ENCODE measurements at places on chromosomes 1 and 21.
A peak's percentile ranks its signal among the peaks of the same experiment; 100 is the strongest.

DNA sequence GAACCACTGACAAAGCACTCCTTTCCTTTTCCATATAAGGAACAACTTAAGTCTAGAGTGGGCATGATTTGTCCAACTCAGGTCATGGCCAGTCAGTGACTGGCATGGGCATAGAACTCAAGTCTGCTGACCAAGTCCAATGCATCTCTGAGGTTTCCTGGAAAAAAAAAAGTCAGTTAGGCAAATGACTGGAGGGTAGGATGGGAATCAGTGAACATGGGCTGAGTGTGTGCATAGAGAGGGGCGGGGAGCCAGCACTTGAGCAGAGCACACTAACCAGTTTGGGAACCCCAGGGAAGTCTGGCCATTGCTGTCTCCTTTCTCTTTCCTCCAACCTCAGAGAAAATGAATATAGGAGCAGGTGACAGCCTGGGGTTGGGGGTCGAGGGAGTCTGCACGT, 53.6 kb upstream of the FMOD start:
- DNase-seq = no peak

- DNase-seq = no peak
Measured at GRCh38 chr1:167107456-167107855, 13.6 kb downstream of the STYXL2 start.

- DNase-seq = no peak
Measured at GRCh38 chr1:88454781-88455180, 229.3 kb upstream of the PKN2 start.

DNA sequence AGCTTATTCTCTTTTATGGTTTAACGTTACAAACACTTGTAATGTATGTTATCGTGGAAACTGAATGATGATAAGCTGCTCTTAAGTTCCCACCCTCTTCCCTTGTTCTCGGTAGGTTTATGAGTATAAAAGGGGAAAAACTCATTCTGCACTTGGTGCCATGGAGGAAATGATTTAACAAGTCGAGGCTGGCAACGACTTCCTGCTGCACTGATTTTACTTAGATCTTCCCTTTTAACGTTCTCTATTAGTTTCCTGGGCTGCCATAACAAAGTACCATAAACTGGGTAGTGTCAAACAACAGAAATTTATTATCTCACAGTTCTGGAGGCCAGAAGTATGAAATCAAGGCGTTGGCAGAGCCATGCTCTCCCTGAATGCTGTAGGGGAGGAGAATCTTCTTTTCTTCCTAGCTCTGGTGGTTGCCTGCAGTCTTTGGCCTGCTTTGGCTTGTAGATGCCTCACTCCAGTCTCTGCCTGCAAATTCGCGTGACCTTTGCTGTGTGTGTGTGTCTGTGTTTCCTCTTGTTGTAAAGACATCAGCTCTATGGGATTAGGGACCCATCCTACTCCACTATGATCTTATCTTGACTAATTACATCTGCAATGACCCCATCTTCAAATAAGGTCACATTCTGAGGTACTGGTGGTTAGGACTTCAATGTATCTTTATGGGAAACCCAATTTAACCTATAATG, 26.3 kb downstream of the HUNK start:
- DNase-seq = no peak

- DNase-seq = no peak
Measured at GRCh38 chr1:205262731-205263171, 35.0 kb downstream of the TMCC2 start.

GRCh38 chr1:248841702-248842395, 3.8 kb downstream of the ZNF672 start:
- peak; percentile 45 for DNase-seq

GRCh38 chr1:243508303-243508713, 252.5 kb downstream of the SDCCAG8 start:
- no peak for DNase-seq

DNA sequence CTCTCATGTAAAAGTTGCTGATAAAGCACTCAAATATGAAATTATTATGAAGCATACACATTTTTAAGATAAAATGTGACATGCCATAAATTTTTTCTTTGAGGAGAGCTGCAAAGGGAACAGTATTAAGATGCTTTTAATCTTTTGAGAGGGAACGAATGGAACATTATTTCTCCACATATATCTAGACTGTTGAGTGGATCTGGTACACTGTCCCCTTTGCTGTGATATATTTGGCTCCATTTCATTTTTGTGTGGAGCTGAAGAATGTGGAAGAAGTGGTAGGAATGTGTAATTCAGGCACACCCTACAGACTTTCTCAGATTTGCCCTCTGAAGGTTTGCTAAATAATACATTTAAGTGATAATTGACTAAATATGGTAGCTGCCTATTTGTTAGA, 31.7 kb downstream of the PGM1 start:
- no peak for DNase-seq

GRCh38 chr1:103514920-103515503, 10.5 kb upstream of the RNPC3 start:
- DNase-seq = peak; percentile 50

GRCh38 chr1:66539491-66539890, 5.5 kb downstream of the SGIP1 start:
- no peak for DNase-seq

DNA sequence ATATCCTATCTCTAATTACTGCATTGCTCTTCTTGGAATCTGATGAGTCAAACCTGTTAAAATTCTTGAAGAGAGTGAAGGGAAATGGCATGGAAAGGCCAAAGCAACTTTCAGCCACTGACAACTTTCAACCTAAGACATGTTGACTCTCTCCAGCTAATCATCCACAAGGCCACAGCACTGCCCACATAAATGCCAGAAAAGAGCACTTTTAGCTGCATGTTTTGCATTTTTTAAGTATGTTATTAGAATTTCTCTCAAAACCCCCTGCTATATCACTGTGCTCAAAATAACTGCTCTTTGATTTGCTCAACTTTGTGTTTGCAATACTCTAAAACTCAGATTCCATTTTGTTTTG, 352.5 kb downstream of the ADGRL2 start:
- no peak for DNase-seq

DNA sequence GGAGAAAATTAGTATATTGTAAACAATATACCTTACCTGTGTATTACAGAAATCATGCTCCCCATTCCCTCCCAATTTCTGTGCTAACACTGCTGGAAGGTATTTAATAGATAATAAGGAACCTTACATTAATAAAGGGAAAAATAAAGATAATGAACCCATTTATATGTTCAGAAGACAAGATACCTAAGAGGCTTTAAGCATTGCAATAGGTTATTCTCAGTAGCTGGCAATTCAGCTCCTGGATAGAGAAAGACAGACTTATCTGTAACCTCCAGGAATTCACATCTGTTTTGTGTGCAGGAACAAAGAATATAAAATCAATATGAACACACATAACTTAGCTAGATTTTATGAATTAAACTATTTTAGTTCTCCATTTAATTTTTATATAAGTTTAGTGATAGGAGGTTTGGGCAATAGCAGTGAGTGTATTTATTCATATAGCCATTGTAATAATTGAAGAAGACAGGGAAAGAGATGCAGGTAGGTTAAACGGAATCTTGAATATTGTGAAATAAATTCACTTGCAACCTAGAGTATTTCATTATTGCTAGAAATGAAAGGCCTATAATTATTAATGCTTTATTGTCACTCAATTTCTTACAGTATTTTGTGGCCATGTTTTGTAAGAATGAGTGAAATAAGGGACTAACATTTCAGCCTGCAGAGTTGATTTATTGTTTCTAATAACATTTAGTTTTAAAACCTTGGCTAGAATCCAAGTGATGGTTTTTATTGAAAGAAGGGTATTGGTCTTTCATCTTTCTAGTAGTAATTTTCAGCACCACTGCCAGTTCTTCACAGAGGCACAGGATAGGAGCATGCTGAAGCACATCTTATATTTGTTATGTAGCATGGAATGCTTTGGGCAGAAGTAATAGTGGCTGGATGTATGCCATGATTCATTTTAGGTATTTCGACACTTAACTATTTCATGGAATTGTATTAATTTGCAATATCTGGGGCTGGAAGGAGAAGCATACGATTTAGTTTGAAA, 1.5 kb downstream of the XPR1 start:
- no peak for DNase-seq

DNA sequence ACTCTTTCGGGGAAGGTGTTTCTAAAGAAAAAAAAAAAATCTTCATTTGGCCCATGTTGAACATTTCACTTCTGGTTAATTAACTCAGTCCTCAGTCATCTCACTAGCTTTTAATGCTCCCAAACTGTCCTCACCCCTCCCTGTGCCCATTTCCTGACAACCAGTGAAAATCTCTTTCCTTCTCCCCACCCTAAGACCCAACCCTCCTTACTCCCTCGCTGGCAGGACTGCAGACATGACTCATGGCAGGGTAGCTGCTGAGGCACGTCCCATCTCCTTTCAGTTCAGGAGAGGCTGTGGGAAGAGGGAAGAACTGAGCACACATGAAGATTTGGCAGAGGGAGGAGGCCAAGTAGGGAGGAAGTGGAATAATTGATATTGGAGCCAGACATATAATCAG, 12.6 kb downstream of the PKP1 start:
- DNase-seq = no peak

- DNase-seq = no peak
Measured at GRCh38 chr1:12113433-12114339, 50.6 kb downstream of the TNFRSF8 start.

- no peak for DNase-seq
Measured at GRCh38 chr1:59265622-59266021, 31.3 kb upstream of the FGGY start.

- DNase-seq = no peak
Measured at GRCh38 chr1:26280333-26281042, 602 bp downstream of the SH3BGRL3 start.

DNA sequence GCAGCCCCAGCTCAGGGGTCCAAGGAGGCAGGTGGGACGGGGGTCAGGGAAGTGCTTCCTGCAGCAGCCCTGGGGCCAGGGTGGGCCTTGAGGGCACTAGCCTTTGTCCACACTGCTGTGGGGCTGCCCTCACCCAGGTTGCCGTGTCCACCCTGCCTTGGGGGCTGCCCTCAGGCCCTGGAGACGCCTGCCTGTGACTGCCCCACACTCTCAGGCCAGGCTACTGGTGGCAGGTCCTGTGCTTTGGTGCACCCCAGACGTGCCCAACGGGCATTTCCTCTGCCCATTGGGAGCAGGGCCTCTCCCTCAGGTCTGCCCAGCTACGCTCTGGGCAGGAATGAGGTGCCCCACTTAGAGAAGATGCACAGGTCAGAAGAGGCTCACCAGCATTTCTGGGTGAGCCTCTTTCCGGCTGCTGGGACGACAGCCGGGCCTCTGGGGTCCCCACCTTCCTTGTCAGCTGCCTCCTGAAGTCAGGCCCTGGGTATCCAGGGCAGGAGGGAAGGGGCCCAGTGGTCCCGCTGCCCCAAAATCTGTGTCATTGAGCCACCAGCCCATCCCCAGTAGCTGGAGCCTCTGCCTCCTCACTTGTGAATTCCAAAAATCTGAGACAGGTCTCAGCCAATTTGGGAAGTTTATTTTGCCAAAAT, 2.7 kb upstream of the MMEL1 start:
- no peak for DNase-seq

DNA sequence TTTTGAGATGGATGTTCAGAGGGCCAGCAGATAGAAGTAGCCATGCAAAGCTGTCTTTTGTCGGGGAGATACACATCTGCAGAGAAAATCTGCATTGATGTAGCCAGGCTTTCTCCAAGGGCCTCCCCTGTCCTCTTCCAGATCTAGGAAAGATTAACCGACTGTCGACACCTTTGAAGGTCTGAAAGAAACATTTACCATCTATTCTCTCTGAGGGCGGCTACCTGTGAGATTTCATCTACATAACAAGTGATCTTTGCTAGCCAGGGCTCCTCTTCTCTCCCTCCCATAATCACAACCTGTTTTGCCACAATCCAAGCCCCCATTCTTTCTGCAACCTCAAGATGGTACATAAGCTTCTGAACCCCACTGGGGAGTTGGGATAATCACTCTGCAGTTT, 193.6 kb downstream of the RGS7 start:
- DNase-seq = no peak

DNA sequence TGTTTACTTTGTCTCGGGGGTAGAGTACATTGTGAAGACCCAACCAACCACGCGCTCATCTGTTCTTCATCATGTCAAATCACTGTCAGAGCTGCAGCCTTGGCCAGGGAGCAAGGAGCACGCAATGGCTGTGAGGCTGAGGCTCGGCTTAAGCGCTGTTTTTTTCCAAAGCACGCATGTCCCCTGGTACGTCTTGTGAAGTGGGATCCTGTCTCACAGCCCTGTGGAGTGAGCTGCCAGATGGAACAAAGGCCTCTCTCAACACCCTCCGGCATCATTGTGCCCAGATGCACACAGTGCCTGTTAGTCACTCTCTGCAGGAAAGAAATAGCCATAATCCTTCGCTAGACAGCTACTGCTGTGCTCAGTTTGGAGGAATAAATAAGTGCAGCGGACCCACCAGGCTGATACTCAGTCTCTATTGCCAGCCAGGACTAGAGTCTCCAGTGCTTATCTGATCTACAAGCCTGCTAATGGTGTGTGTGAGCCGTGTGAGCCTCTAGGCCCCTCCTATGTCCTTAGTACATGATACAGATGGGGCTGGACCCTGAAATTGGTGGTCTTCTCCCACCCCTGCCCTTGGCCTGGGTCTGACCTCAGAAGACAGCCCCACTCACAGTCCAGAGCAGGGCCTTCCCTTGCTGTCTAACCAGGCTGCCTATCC, 91.3 kb upstream of the COA6 start:
- DNase-seq = no peak

GRCh38 chr1:60994828-60995492, 87.4 kb upstream of the NFIA start:
- no peak for DNase-seq

DNA sequence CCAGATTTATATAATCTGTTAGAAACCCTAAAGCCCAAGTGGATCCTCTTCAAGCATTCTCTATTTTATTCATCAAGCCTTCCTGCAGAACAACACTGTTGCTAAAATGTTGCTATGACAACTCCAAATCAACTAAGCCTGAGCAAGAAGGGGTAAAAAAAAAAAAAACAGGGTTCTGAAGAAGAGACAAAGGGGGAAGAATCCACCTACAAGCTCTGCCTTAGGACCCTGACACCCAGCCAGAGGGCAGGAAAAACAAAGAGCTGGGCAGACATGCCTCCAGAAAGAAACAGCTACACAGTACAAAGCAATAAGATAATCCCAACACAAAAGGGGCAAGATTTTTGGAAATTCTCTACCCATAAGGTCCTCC, 1.3 kb downstream of the USF1 start:
- DNase-seq = peak; percentile 59

- DNase-seq = no peak
Measured at GRCh38 chr1:225483818-225484656, 56.2 kb upstream of the LBR start.

- no peak for DNase-seq
Measured at GRCh38 chr1:245823408-245824147, 668.8 kb downstream of the KIF26B start.

Measured in CD4-positive, alpha-beta memory T cell (primary cell).